Endothelial cell of umbilical vein (primary cell): ENCODE measurements at places on chromosomes 7 and 10. TPM values are rescaled to one million over a fixed set of nuclear protein-coding genes. Genes with fewer than 3 reads are reported as not detected.

TACR2 gene
- polyA plus RNA-seq: 0.19 and 0.22 TPM in 2 replicates

SPDYE1 gene
- polyA plus RNA-seq: not detected in 2 replicates

CPA1 gene
- not detected in 2 replicates for polyA plus RNA-seq

NKX2-3 gene
- not detected in 2 replicates for polyA plus RNA-seq

SRGN gene
- polyA plus RNA-seq: 331 and 384 TPM in 2 replicates

DNA sequence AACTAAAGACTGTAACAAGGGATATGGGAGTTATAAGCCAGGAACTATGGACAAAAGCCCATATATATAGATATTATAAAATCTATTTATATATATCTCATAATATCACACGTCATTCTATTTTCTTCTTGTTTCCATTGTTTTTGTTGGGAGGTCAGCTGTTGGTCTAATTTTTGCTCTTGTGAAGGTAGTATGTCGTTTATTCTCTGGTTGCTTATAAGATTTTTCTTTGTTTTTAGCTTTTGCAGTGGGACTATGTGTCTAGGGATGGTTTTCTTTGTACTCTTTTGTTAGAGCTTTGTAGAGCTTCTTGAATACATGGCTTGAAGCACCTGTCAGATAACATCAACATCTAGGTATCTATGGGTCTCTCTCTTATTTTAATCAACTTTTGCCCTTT, 14.0 kb downstream of the ARL4A start:
- DNase-seq: no peak

DNA sequence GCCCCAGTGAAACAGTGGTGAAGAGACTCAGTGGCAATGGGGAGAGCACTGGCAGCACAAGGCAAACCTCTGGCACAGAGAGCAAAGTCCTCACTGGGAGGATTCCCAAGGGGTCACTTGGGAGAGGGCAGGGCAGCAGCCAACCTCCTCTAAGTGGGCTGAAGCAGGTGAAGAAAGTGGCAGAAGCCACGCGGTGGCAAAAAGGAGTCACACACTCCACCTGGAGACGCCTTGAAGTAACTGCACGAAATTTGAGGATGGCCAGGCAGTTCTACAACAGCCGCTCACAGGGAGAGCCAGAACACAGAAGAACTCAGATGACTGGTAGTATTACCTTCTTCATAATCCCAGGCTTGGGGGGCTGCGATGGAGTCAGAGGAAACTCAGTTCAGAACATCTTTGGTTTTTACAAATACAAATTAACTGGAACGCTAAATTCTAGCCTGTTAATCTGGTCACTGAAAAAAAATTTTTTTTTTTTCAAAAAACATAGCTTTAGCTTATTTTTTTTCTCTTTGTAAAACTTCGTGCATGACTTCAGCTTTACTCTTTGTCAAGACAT, 574 bp upstream of the IL6 start:
- peak; percentile 84 for DNase-seq

- DNase-seq: no peak
These were observed 181.4 kb upstream of the SHH start for GRCh38 chr7:155993420-155994278.

DNA sequence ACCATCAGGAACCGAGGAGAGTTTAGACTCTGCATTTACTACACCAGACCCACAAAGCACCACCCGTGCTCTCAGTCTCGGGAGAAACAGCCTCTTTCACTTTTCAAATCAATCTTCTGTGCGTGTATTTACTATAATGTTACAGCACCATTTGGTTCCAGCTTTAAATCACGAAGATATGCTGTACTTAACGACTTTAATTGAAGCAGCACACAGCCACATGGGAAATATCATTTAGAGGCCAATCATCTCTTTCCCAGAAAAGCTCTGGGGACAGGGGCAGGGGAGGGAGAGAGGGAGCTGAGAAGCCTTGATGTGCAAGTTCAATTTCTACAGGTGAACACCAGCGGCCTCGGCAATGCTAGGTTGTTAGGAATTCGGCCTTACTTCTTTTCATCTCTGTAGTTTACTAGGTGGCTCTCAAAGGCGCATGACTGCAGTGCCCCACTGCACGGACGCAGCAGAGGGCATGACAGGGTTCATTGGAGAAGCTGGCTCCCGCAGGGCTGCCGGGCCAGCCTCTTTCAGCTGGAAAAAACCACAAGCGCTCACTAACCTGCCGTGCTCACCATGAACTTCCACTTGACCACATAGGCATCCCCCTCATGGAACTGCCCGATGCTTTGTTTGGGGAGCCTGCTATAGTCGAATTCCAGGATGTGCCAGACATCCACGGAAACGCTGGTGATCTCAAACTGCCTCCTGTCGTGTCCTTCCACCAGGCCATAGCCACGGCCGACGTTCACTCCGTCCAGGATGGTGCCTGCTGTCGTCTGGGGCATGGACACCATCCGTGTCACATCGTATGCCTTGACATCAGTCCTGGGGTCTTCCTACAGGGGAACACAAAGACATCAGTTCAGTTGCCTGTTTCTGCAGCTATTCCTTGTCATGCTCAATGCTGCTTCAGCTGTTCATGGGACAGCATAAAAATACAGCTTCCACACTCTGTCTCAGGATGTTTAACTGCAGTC, 154.5 kb downstream of the SVIL start:
- no peak for DNase-seq

GRCh38 chr7:147915781-147916180, 674.8 kb upstream of the C7orf33 start:
- no peak for DNase-seq

DNA sequence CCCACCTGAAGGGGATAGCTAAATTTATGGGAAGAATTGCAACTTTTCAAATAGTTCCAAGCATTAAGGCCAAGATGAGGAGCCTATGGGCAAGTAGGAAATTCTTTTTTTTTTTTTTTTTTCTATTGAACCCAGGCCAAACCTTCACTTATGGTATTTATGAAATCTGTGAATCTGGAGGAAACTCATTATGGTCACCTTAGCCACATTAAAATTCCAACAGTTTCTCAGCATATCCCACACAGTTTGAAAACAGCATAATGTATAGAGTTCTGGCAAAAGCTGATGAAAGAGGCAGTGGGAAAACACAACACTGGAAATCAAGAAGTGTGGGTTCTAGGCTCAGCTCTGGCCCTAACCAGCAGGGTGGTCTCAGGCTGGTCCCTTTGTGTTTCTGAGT, 236.9 kb downstream of the PTEN start:
- DNase-seq: no peak

GRCh38 chr7:33221390-33221789, 92.0 kb downstream of the BBS9 start:
- no peak for DNase-seq

GRCh38 chr10:25498645-25499044, 323.8 kb downstream of the GPR158 start:
- no peak for DNase-seq

DNA sequence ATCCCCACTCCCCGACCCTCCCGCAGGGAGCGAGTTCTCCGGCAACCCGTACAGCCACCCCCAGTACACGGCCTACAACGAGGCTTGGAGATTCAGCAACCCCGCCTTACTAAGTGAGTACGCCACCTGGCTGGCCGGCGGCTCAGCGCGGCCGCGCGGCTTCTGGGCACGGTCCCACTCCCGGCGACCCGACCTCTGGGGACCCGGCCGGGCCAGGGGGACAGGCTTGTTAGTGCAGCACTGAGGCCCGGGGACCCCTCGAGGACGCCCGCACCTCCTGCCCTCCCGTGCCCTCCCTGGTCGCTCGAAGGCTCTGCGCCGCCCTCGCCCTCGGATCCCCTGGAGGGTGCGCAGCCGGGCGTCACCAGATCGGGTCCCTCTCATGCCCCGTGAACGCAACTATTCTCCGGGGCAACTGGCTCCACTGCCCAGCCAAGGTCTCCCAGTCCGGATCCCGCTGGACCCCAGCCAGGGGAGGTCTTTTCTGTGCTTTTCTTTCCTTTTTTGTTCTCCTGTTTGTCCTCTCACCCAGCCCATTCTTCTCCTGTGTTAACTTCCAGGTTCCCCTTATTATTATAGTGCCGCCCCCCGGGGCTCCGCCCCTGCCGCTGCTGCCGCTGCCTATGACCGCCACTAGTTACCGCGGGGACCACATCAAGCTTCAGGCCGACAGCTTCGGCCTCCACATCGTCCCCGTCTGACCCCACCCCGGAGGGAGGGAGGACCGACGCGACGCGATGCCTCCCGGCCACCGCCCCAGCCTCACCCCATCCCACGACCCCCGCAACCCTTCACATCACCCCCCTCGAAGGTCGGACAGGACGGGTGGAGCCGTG, 81.8 kb downstream of the PAX2 start:
- DNase-seq: no peak

- peak; percentile 90 for DNase-seq
These were observed 177.9 kb downstream of the SKAP2 start for GRCh38 chr7:26686448-26686981.

GRCh38 chr7:134669845-134670373, 23.3 kb downstream of the BPGM start:
- peak; percentile 99 for DNase-seq
